ENCODE measurements at places on chromosomes 7 and 10. TPM values are rescaled to one million over a fixed set of nuclear protein-coding genes. Genes with fewer than 3 reads are reported as not detected.

GRCh38 chr10:18418541-18419215, 232.7 kb downstream of the NSUN6 start:
- no peak for DNase-seq

DNA sequence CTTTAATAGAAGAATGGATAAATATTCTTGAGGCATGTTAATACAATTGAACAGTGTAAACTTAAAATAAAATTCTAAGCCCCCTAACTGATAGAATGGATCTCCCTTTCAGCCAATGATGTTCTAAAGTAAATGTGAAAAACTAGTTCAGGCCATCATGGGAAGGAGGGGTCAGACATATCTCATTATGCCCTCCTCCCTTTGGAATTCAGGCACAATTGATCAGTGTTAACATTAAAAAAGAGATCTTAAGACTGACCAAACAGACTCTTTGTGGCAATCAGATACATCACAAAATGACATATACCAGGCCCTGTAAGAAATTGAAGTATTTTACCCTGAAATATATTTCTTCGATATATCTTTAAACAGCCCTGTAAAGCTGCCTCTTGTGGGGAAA, 683.0 kb upstream of the LRRTM3 start:
- DNase-seq = no peak

The CPA2 gene
- not detected for total RNA-seq

- no peak for DNase-seq
These were observed 16.7 kb downstream of the TMEM120A start for GRCh38 chr7:75977743-75978142.

GRCh38 chr10:118171861-118172260, 125.1 kb upstream of the RAB11FIP2 start:
- no peak for DNase-seq

The SRGN gene
- 439 TPM for total RNA-seq

- no peak for DNase-seq
These were observed 20.5 kb downstream of the DIP2C start for GRCh38 chr10:668786-669485.

GRCh38 chr10:3354174-3354900, 181.8 kb upstream of the PITRM1 start:
- DNase-seq = no peak

GRCh38 chr10:124380256-124380995, 38.3 kb downstream of the OAT start:
- no peak for DNase-seq

The TACC2 gene
- 0.19 TPM for total RNA-seq

DNA sequence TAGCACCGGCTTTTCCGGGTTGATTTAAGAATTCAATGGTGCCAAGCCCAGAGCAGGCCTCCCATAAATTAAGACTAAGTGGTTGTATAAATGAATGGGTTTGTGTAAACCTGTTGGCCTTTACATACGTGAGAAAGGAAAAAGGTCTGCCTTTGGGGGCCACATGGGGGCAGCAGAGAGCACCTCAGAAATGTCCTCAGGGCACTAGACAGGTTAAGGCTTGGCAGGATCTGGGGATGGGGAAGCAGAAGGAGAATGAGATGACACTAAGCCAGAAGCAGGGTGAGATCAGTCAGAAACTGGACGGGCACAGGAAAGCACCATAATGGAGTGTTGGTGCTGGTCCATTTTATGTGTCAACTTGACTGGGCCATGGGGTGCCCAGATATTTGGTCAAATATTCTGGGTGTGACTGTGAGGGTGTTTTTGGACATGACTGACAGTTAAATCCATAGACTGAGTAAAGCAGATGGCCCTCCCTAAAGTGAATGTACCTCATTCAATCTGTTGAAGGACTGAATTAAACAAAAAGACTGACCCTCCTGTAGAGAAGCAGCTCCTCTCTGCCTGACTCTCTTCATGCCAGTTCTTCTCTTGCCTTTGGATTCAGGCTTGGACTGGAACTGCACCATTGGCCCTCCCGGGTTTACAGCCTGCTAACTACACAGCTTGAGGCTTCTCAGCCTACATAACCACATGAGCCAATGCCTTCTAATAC, 58.9 kb downstream of the FRMPD2 start:
- DNase-seq = peak; percentile 44

The ATG9B gene
- total RNA-seq = 10.1 TPM

- DNase-seq = no peak
These were observed 40.6 kb upstream of the GHITM start for GRCh38 chr10:84098667-84099066.

All from activated T-cell treated with anti-CD3 and anti-CD28 coated beads, Interleukin-2, amount 50 U/mL, for 72 hours (primary cell).